Fibroblast of the aortic adventitia (primary cell): ENCODE measurements at places on chromosomes 6 and 20. TPM values are rescaled to one million over a fixed set of nuclear protein-coding genes. Genes with fewer than 3 reads are reported as not detected.

The IL17A gene
- not detected in 2 replicates for total RNA-seq

The TRIM10 gene
- not detected in 2 replicates for total RNA-seq

The QRSL1 gene
- total RNA-seq, result 8.3 and 11.2 TPM in 2 replicates

The TINAG gene
- not detected in 2 replicates for total RNA-seq

The OPRM1 gene
- total RNA-seq, result not detected in 2 replicates

The SOBP gene
- total RNA-seq, result 7.4 and 7.9 TPM in 2 replicates

The SLC35D3 gene
- total RNA-seq, result not detected in 2 replicates

The GLP1R gene
- not detected in 2 replicates for total RNA-seq

The GNRH2 gene
- not detected in 2 replicates for total RNA-seq

The SPAG4 gene
- 2.2 and 4.7 TPM in 2 replicates for total RNA-seq

The SIRPB2 gene
- total RNA-seq, result not detected in 2 replicates

The ARFGEF3 gene
- total RNA-seq, result 0.08 and 0.09 TPM in 2 replicates

- no peak for DNase-seq
These were observed 408.5 kb upstream of the SULF2 start for GRCh38 chr20:48193627-48194425.

DNA sequence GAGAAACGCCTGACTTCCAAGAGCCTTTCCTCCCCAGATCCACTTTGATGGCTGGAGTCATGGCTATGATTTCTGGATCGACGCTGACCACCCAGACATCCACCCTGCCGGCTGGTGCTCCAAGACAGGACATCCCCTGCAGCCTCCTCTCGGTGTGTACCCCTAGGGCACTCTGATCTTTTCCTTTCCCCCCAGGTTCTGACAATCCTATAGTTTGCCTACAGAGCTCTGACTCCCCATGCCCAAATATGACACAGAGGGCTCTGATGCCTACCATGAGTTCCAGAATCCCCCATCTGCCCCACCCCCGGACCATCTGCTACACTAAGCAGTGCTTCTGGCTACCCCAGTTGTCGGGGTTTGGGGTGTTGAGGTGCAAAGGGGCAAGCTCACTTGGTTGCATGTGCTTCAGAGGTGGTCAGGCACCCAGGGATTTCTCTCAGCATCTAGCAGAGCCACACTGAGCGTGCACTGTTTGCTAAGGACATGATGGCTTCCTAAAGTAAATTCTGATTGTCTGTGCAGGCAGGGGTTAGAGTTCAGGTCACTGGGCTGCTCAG is 24.0 kb upstream of the SGK2 start:
- DNase-seq, result no peak

- no peak for DNase-seq
These were observed 89.3 kb downstream of the ATRN start for GRCh38 chr20:3560162-3560561.

GRCh38 chr6:157753291-157753690 is 69.8 kb upstream of the SNX9 start:
- peak; percentile 63 for DNase-seq

GRCh38 chr6:148528292-148528691 is 185.7 kb downstream of the SASH1 start:
- peak; percentile 54 for DNase-seq

DNA sequence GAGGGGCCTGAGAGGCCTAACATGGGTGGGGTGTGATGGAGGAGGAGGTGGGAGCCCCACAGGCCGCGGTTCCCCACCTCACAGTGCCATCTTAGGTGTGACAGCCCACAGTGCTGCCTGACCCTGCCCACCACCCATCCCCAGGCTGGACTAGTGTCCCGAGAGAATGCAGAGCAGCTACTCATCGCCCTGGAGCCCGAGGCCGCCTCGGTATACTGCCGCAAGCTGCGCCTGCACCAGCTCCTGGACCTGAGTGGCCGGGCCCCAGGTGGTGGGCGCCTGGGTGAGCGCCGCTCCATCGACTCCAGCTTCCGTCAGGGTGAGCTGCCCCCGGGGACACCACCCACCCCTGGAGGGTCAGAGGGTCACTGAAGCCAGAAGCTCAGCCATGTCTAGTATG is 15.6 kb downstream of the HSPA12B start:
- no peak for DNase-seq

DNA sequence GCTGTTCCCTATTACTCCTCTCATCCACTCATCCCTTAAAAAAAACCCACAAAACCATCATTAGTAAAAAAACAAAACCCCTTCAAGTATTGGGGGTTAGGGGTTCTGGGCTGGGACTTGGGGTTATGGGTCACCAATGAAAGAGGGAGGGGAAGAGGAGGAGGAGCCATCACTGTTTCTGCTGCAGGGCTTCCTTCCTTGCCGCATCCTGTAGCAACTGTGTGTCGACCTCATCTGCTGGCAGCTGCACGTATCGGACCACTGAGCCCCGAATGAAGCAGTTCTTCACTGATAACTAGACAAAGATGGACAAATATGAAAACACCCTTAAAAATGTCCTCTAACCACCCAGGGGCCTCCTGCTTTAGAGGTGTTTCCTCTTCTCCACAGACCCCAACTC is 2.0 kb upstream of the VARS1 start:
- DNase-seq, result no peak

- peak; percentile 75 for DNase-seq
These were observed 11.2 kb downstream of the TLDC2 start for GRCh38 chr20:36886859-36887751.

DNA sequence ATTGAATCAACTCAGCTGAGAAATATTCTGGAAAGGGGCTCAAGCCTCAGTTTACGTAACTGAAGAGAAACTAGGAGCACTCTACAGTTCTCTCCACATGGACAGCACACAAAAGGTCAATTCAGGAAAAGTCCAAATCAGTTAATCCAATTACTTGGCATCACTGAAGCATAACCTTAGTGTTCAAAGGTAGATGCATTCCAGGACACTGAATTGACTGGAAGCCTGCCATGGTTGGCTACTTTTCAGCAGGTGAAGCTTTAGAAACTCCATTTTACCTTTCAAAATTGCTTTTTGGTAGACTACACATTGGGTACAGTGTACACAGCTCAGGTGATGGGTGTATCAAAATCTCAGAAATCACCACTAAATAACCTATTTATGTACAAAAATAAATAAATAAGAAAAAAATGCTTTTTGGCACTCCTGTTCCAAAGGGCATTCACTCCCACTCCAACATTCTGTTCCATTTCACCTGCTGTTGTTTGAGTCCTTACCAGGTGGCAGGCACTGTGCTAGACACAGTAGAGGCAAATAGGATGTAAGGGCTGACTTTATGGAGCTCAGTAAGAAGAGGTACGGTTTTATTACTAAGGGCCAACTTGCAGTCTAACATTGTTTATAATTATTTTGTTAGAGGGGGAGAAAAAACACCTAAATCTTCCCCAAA is 153.4 kb downstream of the FAXC start:
- no peak for DNase-seq

DNA sequence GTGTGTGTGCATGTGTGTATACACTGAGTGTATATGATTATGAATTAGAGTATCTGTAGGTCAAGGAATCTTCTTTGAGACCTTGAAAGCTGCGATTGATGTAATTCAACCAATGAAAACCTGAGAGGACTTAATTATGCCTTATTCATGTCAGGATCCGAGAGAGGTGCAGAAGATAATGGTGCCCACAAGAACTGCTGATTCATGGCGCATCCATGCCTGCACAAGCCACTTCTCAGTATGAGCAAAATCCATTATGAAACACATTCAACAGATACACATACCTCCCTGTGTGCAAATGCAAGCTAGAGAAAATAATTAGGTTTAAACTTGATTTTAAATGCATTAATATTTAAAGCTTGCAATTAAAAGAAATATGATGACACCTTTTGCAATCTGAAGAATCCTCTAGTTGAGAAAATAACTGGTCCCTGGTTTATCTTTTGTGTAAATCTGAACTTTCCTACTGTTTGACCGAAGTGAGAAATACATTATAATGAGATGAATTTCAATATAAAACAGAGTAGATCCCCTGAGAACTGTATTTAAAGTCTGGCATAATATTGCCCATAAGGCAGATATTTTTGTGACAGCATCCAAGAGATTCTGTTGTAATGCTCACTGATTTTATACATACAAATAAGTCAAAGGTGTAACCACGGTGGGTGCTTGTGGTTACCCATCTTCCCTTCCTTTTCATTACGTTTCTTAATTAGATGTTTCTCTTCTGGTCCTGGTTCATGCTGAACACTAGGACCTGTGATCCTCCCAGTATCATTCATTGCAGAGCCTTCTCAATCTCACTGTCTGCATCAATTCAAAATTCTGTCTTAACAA is 45.6 kb downstream of the LY86 start:
- no peak for DNase-seq

DNA sequence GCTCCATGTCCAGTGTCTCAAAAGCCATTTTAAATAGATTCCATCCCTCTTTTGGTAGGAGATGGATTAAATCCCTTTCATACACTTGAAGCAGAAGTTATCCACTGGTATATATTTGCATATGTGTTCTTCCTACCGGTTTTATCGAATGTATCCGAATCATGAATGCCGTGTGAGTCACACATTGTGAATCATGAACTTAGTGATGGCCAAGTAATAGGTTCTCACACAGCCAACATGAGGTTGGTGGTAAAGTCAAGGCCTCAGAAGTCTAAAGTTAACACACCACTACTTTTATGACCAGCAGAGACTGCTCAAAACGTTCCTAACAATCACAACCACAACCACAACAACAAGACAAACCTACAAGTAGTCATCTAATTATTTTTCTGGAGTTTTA is 345.5 kb downstream of the THBS2 start:
- DNase-seq, result peak; percentile 88

GRCh38 chr6:37474316-37474715 is 25.4 kb downstream of the CCDC167 start:
- DNase-seq, result no peak

DNA sequence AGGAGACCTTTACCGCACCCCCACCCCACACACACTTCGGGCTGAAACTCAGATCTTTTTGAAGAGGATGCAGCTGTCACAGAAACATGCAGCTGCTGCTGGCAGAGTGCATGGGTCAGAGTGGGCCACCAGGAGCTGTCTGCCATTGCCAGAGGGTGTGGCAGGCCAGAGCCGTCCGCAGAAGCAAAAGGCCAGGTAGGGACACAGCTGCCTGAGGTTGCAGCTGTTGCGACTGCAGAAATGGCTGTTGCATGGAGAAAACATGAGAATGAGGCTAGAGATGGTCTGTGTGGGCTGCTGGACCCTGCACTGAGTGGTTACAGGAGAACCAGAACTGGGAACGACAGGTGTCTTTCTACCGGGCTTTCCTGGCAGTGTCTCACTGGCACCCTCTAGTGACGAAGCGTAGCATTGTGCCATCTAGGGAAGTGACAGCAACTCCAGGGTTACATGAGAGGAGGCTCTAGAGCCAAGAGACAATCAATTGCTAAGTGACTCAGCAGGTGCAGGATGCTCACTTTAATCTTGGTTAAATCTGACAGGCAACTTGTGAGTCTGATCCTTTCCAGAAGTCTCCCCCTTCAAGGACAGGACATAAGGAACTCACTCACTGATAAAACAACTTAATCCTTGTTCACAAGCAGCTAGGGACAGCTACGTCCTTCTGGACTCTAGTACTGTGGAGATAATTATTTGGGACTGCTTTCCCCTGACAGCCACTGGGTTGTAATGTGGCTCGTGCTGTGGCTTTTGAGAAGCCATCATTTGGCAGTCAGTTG is 29.1 kb upstream of the SERPINB9 start:
- DNase-seq, result peak; percentile 68

- peak; percentile 85 for DNase-seq
These were observed 8.1 kb upstream of the PFDN4 start for GRCh38 chr20:54199721-54200176.

GRCh38 chr20:35226884-35227681 is 593 bp downstream of the MMP24 start:
- peak; percentile 26 for DNase-seq

GRCh38 chr20:46307139-46307998 is 929 bp downstream of the CDH22 start:
- peak; percentile 28 for DNase-seq

DNA sequence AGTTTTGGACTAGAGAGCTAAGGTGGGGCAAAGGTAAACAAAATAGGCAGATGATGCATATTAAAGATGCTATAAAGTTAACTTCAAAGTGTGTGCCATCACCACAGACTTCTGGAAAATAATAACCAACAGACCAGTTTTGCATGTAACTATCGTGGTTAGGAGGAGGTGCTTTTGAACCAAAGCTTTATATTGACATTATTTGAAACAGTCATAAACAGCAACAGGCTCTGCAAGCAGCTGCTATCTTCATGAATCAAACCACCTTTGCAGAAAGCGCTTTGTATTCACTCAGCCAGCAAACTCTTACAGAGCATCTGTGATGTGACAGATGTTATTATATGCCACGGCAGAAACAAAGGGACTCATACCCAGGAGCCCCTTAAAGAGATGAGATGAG is 81.9 kb downstream of the CRYBG1 start:
- DNase-seq, result no peak

- no peak for DNase-seq
These were observed 12.1 kb downstream of the ANKRD60 start for GRCh38 chr20:58216334-58216733.

GRCh38 chr6:163579880-163580295 is 165.4 kb downstream of the QKI start:
- DNase-seq, result peak; percentile 13

- DNase-seq, result peak; percentile 40
These were observed 1.4 kb downstream of the MDGA1 start for GRCh38 chr6:37696220-37696840.

- DNase-seq, result no peak
These were observed 240.5 kb downstream of the ERMARD start for GRCh38 chr6:169991913-169992312.

DNA sequence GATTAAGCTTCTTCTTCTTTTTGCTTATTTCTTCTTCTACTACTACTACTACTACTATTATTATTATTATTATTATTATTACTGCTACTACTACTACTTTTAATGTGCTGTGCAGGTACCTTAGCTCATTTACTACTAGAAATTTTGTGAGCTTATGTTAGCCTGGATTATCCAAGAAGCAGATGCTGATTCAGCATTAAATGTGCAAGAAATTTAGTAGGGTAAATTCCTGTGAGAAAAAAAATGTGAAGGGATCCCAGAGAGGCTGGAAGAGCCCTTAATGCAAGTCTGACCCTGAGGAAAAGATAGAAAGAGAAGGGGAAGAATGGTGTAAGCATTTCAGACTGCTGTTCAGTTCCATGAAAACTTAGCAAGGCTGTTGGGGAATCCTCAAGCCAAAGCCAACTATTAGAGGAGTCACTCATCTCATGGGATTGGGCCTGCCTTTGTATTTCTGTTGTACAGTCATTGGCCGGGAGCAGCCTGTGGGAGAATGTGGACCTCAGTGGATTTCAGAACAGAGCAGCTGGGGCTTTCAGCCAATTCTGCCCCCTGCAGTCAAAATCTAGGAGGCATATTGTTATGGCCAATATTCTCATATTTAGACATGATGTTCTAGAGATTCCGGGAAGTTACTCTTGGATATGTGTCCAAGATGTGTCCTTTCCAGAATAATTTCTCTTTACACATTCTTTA is 37.2 kb upstream of the TSPYL1 start:
- peak; percentile 60 for DNase-seq

GRCh38 chr6:53790886-53791285 is 3.9 kb upstream of the LRRC1 start:
- DNase-seq, result no peak
